ENCODE measurements at places on chromosomes 7 and 10.

DNA sequence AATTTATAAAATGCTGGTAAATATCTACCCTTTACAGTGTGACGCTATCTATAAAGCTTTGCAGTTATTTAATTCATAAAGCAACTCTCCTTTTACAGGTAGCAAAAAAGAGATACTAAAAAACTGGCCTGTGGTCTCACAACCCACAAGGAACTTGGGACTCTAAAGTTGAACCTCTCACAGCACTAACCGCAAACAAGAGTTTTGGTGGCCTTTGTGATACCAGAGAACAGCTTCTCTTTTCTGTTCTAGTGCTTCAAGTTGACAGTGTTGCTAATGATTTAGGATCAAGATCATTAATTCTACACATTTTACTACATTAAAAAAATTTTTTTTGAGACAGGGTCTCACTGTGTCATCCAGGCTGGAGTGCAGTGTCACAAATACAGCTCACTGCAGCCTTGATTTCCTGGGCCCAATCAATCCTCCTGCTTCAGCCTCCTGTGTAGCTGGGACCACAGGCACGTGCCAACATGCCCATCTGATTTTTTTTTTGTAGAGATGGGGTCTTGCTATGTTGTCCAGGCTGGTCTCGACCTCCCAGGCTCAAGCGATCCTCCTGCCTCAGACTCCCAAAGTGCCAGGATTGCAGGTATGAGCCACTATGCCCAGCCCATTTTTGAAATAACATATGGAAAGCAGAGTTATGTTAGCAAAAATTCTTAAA is 56.0 kb upstream of the ST8SIA6 start:
- no peak for DNase-seq

DNA sequence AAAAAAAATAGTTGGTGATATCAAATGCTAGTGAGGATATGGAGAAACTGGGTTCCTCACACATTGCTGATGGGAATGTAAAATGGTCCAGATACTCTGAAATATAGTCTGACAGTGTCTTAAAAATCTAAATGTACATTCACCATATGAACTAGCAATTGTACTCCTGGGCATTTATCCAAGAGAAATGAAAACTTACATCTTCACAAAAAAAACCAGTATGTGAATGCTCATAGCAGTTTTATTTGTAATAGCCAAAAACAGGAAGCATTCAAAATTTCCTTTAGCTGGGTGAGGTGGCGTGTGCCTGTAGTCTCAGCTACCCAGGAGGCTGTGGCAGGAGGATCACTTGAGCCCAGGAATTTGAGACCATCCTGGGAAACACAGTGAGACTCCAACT is 2.1 kb upstream of the SSC4D start:
- no peak for DNase-seq

DNA sequence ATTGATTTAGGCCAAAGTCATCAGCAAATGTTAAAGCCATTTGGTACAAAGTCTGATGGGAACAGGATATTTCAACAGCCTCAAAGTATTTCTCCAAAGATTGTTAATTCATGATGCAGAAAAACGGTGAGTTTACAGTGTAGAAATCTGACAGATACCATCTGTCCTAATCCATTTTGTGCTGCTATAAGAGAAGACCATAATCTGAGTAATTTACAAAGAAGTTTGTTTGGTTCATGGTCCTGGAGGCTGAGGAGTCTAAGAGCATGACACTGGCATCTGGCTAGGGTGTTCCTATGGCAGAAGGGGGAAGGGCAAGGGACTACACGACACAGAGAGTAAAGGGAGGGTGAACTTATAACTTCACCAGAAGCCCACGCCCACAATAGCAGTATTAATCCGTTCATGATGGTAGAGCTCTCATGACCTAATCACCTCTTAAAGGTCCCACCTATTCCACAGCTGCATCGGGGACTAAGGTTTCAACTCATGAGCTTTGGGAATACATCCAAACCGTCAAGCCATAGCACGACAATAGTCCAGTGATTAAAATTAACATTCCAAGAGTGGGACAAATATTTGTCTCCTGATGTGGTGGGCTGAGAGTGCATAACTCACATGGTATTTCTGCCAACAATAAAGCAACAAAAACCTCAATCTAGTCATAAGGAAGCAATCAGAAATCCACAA is 298.6 kb upstream of the AKR1E2 start:
- DNase-seq: no peak

DNA sequence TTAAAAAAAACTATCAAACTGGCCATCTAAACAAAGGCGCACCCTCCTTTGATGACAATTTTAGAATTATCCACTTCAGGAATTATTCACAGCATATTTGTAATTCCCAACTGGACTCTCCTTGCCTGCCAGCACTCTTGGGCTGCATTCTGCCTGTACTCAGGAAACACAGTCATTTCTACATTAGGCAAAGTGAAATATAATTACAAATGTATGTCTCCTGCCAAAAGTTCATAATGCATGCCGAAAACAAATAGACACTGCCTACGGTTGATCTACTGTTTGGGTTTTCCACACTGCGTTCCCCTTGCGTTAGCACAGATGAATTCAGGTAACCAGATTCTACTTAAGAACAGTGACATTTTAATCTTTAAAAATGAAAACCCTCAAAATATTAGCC is 1.9 kb downstream of the HGF start:
- no peak for DNase-seq

DNA sequence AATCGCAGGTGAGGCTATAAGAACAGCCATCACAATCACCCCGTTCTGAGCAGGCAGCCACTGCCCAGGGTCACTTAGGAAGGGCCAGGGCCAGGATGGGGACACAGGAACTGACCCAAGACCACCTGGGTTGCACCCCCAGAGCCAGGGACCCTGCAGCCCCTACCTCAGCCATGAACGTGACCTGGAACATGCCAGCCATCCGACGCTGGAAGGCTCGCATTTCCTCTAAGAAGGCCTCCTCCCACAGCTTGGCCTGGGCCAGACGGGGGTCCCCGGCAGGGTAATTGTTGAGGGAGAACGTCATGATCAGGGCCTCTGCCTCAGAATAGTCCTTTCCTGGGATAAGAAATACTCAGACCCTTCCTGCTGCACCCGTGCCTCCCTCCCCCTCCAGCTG is 5.0 kb downstream of the NPC1L1 start:
- no peak for DNase-seq

GRCh38 chr7:120691915-120692314 is 166.0 kb downstream of the TSPAN12 start:
- no peak for DNase-seq

GRCh38 chr10:49118430-49119074 is 3.2 kb upstream of the VSTM4 start:
- no peak for DNase-seq
